ENCODE measurements at places on chromosomes 12 and 14. TPM values are rescaled to one million over a fixed set of nuclear protein-coding genes. Genes with fewer than 3 reads are reported as not detected.
A peak's percentile ranks its signal among the peaks of the same experiment; 100 is the strongest.

GRCh38 chr14:20768593-20768892 is 339 bp downstream of the EDDM3B start:
- no peak for DNase-seq

DNA sequence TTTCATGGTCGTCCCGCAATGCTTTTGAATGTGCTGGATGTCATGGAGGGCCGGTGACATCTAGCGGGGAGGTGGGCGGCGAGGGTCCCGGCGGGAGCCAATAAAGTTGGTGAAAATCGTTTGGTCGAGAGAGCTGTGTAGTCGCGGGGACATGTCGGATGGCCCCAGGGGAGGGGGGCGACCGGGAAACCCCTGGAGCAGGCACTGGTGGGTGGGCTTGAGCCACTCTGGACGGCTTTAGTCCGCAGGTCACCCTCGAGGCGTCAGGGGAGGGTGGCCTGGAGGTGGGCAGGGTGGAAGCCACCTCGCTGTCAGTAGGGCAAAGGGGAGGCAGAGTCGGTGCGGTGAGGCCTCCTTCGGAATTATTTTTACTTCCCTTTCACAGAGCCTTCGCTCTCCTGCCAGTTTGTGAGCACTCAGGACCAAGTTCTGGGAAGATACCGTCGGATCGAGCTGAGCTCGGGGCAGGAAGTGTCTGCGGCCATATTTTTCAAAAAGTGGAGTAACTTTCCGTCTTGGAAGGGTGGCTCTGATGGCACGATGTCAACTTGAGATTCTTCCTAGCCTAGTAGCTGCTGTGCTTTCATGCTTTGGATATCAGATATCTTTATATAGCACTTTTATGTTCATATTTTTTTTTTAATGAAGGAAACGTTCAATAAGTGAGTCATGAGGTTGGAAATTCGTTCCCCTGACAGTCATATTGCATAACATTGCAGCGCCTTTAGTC is 28.2 kb downstream of the WBP11 start:
- peak; percentile 78 for DNase-seq

- no peak for DNase-seq
Observed at GRCh38 chr12:72219937-72220336, 52.2 kb upstream of the TRHDE start.

TTC6 gene
- total RNA-seq: not detected

- no peak for DNase-seq
Observed at GRCh38 chr12:117300174-117300573, 61.3 kb downstream of the NOS1 start.

- DNase-seq: no peak
Observed at GRCh38 chr14:61632807-61633206, 62.5 kb upstream of the HIF1A start.

- DNase-seq: no peak
Observed at GRCh38 chr12:11778713-11779685, 129.5 kb downstream of the ETV6 start.

GRCh38 chr12:91947459-91947858 is 198.2 kb downstream of the BTG1 start:
- DNase-seq: no peak

OR10A7 gene
- total RNA-seq: not detected

- DNase-seq: no peak
Observed at GRCh38 chr14:100473249-100473648, 114.0 kb downstream of the BEGAIN start.

DNA sequence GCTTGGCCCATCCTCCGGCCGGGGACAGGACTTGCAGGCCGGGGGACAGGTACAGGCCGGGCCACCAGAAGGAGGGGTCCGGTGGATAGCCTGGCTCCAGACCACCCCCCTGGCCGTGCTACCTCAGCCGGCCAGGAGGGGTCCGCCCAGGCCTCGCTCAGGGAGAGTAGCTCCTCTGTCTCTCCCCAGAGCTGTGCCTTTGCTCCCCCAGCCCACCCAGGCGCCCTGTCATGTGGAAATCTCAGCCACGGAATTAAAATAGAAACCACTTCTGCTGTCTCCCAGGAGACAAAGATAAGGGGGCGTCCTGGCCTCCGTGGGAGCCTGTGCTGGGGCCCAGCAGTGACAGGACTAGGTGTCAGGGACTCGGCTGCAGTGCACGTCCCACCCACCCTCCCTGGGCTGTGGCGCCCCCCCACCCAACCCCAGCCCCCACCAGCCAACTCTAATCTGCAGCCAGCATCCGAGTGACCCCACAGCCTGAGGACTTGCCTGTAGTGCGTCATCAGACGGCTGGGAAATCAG is 3.3 kb upstream of the CRIP2 start:
- peak; percentile 68 for DNase-seq

ANKRD33 gene
- total RNA-seq: not detected

GRCh38 chr12:108699955-108700563 is 31.3 kb downstream of the CORO1C start:
- peak; percentile 36 for DNase-seq

KRT71 gene
- not detected for total RNA-seq

POLE gene
- total RNA-seq: 15.4 TPM

DNA sequence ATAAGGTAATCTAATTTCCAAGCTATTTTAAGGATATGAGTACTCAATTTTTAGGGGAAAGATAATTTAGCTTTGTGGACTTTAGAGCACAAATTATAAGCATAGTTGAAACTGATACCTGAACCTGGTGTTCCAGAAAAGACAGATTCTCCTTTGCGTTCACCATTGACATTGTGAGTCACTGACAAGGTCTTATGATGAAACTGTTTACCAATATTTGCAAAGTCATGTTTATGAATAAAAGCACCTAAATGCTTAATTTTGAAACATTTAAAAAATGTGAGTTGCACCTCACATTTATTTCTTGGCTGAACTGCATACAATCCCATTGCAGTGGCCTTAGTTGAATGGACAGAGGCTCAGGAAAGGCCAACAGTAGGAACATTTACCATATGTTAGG is 3.9 kb downstream of the BCAT1 start:
- DNase-seq: no peak

NYNRIN gene
- total RNA-seq: 11.5 TPM

KRT82 gene
- not detected for total RNA-seq

- no peak for DNase-seq
Observed at GRCh38 chr14:57501039-57501557, 7.4 kb upstream of the CCDC198 start.

SLC4A8 gene
- total RNA-seq: 0.24 TPM

DNA sequence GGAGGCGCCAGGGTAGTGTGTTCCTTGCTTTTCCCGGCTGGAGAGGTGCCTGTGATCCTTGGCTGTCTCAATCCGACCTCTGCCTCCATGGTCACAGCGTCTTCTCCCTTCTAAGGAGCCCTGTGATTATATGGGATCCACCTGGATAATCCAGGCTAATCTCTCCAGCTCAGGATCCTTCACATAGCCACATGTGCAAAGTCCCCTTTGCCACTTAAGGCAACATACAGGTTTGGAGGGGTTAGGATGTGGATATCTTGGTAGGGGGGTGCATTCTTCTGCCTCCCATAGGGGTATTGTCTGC is 1.2 kb upstream of the HVCN1 start:
- no peak for DNase-seq

- DNase-seq: no peak
Observed at GRCh38 chr14:72801836-72802587, 91.9 kb downstream of the DPF3 start.

- DNase-seq: no peak
Observed at GRCh38 chr14:90811641-90812040, 4.6 kb downstream of the TTC7B start.

DNA sequence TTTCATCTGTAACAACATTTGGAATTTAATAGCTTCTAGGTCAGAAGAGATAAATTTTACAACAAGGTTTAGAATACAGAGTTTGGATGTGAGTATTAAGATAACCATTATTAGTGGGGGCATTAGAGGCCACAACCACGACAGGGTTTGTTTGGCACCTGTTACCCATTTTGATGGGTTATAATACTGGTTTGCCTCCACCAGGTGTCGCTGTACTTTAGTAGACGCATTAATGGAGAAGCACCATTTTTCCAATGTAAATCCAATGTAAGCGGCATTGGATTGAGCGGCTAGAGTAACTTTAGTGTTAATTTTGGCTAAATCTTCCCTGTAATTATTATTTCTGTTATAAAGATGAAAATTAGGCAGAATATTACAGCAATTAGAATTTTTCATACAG is 136.2 kb downstream of the SLCO1B3 start:
- no peak for DNase-seq

DNA sequence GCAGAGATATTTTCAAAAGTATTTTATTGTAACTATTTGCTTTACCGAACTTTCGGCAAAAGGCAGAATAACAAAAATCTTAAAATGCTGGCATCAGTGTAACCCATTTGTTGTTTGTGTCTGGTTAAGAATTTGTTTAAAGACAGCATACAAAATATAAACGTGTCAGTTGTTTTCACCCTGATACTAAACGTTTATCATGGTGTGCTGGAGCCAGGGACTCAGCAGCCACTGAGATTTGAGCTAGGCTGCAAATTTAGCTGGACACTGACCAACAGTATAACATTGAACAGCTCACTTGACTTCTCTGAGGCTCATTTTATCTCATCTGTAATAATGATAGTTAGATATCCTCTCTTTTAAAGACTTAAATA is 183.7 kb downstream of the TMTC3 start:
- no peak for DNase-seq

DNA sequence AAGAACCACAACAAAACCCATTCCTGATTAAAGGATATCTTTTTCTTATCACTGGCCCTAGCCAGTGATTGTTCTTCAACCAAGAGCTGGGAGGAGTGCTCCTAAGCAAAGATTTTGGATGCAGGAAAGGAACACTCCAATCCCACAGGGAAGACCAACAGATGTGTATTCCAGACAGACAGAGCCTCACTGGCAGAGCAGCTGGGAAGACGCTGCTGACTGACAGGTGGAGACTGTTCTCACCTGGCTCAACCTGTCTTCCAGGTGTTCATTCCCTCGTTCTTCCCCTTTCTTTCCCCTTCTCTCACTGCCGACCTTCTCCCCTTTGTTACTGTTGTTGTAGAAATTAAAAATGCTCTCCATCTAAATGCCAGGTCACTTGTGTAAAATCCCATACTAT is 89.7 kb upstream of the CCDC198 start:
- no peak for DNase-seq

DNA sequence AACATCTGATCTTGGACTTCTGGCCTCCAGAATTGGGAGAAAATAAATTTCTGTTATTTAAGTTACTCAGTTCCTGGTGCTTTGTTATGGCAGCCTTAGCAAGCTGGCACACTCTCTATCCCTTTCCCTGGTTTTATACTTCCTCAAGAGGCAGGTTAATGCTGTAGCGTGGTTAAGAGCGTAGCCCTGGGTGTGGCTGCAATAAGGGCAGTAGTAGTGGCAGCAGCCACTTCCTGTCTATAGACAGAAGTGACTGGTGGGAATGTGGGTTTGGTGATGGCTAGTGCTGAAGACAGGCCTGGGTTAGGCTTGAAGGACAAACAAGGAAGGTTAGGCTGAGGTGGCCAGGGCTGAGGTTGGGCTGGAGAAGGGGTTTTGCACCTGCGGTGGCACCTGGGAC is 3.6 kb upstream of the LGALS3 start:
- peak; percentile 70 for DNase-seq

CLEC1A gene
- 3.3 TPM for total RNA-seq

DNA sequence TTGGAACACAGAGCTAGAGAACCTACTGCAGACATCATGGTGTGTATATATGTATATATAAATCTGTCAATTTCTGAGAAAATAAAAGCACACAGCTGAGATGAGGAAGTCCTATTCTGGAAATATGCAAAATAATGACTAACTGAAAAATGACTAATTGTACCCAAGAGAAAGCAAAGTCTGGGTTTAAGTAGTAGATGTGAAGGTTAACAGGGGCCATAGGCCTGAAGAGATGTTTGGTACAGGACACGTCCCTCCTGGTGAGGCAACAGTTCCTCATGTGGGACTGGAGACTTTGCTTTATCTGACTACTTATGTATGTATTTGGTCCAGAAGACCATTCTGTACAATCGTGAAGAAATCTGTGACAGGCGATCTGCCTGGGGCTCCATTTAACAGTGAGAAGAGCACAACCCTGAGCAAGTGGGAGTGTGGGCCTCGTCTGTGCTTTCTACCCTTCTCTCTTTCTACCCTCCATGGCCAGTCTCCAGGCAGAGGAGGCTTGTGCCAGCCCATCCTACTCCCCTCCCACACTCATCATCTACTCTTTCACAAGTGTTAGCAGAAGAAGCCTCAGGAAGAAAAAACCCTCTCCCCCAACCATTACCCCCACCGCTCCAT is 67.5 kb downstream of the SLC41A2 start:
- DNase-seq: no peak

DNA sequence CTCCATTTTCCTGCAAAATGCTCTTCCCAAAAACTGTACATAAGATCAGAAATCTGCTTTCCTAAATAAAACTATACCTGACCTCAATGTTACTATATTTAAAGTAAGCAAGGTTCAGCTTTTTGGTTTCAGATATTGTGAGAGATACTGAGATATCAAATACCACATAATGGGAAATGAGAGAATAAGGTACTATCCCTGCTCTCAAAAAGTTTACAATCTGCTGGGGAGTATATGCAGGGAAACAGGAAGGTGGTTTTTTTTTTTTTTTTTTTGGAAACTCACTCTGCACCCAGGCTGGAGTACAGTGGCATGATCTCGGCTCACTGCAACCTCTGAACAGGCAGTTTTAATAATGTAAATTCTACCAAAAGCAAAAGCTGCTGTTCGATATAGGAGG is 49.0 kb downstream of the HELB start:
- DNase-seq: no peak

- no peak for DNase-seq
Observed at GRCh38 chr12:24062642-24063245, 113.3 kb upstream of the SOX5 start.

DNA sequence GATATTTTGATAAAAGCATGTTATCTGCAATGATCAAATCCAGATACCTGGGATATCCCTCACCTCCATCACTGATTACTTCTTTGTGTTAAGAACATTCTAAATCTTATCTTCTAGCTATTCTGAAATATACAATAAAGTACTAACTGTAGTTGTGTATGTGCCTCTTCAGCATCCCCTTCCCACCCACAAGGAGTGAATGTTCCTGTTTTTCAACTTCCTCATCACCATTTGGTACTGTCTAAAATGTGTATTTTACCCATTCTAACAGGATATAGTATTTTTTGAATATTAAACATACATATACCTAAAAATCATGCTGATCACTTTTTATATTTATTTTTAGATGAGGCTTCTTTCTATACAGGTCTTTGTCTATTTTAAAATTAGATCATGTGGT is 1252.6 kb downstream of the TMEM121 start:
- DNase-seq: no peak

GRCh38 chr14:71354801-71355200 is 447.5 kb downstream of the PCNX1 start:
- DNase-seq: no peak

DNA sequence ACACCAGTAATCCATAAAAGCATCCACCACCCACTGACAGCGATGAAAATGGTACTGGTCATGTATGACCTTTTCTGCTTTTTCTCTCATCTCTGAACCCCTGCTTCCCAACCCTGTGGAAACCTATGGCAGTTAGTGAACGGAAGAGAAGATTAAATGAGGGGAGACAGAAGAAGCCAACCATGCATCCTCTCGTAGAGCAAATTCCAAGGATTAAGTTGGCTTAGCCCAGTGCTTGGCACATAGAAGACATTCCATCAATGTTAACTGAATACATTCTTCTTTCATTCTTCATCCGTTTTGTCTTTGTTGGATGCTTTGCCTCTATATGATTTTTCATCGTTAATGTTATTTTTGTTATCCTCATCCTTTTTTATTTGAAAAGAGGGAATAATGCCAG is 339.7 kb upstream of the FLRT2 start:
- no peak for DNase-seq

Data from right cardiac atrium (tissue), 5 donors.